HuH-7.5 (cell line): ENCODE measurements at places on chromosomes 3 and 15.
A peak's percentile ranks its signal among the peaks of the same experiment; 100 is the strongest.

DNA sequence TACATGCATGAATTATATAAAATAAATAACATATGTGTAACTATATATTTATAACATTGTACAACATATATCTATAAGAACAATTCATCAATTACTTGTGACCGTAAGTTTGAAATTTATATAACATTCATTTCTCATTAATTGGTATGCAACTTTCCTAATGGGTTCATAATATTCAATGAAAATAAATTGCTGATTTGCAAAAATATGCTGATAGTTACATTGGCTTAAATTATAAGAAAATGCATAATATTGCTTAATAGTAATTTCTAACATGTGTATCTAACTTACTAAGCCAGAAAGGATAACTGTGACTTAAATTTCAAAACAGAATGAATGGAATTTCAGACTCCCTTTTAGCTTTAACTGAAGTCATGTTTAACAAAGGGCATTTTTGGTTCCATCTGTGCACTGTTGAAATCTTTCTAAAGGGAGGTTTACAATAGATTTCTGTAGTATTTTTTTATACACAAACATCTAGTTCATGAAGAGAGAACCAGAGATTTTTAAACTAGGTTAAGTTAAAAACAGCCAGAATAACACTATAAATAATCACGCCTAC is 310.9 kb downstream of the TBC1D5 start:
- no peak for DNase-seq

GRCh38 chr3:42961633-42962032 is 17.5 kb upstream of the GASK1A start:
- DNase-seq, result peak; percentile 23

- DNase-seq, result no peak
These were observed 351.8 kb downstream of the GABRB3 start for GRCh38 chr15:26421065-26421464.

GRCh38 chr3:72113564-72113963 is 328.6 kb upstream of the PROK2 start:
- no peak for DNase-seq

DNA sequence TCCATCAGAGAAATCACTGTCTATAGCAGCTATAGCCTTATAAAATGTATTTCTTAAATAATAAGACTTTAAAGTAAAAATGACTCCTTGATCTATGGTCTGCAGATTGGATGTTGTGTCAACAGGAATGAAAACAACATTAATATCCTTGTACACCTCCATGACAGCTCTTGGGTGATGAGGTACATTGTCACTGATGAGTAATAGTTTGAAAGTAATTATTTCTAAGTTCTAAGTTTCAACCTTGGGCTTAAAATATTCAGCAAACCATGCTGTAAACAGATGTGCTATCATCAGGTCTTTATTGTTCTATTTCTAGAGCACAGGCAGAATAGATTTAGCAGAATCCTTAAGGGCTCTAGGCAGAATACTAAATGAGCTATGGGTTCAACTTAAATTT is 568.2 kb upstream of the BCHE start:
- DNase-seq, result no peak

- DNase-seq, result no peak
These were observed 27.6 kb downstream of the ANP32A start for GRCh38 chr15:68792901-68793766.

GRCh38 chr3:126083511-126083912 is 412 bp downstream of the SLC41A3 start:
- peak; percentile 66 for DNase-seq

DNA sequence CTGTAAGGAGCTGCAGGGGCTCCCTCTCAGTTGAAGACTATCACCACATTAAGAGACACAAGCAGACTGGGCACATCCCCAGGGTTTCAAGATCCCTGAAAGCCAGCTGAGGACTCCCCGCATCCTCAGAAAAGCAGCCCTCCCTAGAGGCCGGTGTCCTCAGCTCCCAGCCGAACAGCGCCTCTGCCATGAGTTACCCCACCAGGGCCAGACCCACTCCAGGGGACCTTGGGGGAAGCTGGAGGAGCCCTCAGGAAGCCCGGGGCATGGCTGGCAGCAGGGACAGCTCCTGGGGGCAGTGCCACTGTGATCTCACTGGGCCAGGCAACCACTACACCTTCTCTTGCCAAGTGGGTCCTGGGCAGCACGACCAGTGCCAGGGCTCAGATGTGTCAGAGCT is 8.1 kb downstream of the KLF15 start:
- no peak for DNase-seq

GRCh38 chr3:5022966-5023776 is 43.9 kb downstream of the BHLHE40 start:
- peak; percentile 43 for DNase-seq

DNA sequence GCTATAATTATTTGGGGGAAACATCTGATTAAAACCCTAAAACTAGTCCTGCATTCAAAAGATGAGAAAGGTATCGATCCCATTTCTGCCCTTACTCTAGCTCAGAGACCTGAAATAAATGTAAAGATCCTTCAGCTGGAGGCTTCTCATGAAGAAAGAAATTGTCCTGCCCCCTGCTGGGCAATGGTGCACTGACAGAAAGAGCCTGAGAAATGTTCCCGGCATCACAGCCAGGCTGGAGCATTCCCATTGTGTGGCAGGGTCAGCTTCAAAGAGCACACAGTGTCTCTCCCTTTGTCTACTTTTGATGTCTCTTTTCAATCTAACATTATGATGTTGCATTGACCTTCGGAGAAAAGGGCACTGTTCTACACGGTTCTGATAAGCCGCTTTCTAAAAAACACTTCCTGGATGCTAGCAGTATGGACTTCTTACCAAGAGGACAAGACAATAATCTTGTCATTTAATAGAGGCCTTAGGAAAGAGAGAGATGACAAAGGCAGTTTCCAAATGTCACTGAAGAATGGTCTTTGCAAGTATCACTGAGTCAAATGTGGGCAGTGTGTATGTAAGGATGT is 287.5 kb downstream of the MAGI1 start:
- DNase-seq, result no peak

DNA sequence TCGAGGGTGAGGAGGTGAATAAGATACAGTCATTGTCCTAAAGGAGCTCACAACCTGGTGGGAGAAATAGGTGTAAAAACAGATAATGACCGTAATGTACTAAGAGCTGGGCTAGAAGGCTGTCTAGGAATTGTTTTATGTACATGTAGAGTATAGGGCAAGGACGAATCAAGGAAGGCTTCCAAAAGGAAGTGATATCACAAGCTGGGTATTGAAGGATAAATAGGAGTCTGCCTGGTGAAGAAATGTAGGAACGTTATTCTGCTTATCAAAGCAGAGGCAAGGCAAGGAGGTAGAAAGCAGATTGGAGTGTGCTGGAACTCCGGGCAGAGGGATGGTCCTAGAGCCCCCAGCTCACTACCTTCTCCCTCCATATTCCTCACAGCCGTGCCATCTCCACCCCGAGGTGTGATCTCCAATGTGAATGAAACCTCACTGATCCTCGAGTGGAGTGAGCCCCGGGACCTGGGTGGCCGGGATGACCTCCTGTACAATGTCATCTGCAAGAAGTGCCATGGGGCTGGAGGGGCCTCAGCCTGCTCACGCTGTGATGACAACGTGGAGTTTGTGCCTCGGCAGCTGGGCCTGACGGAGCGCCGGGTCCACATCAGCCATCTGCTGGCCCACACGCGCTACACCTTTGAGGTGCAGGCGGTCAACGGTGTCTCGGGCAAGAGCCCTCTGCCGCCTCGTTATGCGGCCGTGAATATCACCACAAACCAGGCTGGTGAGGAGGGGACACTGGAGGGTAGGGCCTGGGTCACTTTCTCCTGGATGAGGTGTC is 15.1 kb downstream of the EPHB3 start:
- no peak for DNase-seq

GRCh38 chr15:97623091-97623661 is 337.3 kb upstream of the ARRDC4 start:
- DNase-seq, result no peak

- no peak for DNase-seq
These were observed 131.3 kb downstream of the STT3B start for GRCh38 chr3:31664031-31664430.

DNA sequence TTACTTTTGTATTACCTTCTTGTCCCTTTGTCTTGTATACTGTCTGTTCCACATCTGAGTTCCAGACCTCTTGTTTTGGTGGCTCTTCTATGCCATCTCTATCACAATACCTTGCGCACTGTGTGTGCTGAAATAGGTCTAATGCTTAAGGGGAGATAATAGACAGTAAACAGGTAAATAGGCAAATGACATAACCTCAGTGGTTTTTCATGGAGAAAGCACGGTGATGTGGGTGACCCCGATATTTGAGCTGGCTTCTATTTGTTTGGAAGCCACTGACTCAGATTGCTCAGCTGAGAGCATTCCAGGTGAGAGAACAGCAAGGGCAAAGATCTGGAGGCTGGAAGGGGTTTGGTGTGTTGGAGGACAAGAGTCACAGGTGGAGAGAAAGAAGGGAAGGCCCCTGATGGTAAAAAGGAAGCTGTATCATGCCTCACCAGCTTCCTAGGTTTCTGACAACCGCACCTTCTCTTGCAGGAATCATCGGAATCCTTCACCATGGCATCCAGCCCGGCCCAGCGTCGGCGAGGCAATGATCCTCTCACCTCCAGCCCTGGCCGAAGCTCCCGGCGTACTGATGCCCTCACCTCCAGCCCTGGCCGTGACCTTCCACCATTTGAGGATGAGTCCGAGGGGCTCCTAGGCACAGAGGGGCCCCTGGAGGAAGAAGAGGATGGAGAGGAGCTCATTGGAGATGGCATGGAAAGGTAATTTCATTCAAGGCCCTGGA is 795 bp downstream of the MCM2 start:
- DNase-seq, result peak; percentile 28

GRCh38 chr3:69442771-69443311 is 57.0 kb upstream of the FRMD4B start:
- DNase-seq, result no peak

DNA sequence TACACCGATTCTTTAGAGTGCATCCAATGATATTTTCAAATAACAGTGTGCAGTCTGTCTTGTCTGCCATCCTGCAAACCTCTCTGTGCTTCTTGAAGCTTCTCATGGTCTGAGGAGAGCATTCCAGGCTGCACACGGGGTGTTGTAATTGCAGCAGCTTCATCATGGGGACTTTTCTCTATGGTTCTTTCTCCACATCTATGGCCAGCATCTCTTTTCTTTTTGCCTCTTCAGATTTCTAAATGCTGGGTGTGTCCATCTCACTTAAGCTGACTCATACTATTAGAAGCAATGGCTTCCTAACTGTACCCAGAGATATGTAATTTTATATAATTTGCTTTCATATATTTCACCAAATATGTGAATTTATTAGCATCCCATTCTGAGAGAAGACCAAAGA is 63.8 kb upstream of the EPHB3 start:
- DNase-seq, result no peak

DNA sequence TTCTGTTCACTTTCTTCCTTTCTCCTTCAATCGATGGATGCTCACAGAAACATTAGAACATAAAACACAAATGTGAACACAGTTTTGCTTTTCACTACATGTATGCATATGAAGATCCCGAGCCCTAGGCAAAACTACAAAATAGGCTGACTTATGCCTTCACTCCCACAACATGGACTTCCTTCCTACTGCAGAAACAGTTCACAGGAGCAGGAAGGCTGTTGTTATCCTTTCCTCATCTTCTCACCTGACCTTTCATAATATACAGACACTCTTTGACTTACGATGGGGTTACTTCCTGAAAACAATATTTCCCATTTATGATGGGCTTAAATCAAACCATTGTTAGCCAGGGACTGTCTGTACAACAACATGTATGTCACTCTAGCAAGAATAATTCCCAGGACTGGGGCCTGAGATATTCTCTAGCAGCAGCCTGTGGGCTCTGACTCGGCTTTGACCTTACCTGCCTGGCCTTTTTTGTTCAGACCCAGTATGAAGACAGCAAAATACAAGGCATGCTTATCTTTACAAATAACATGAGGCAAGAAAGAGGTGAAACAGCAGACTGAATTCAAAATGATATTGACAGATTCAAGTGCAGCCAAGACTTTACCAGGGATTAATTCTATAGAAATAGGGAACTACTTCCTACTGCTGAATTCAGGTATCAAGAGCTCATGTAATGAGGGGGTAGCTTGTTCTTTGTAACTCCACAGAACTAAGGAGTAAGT is 51.8 kb upstream of the PLXND1 start:
- DNase-seq, result no peak

GRCh38 chr3:12300137-12300536 is 11.3 kb downstream of the PPARG start:
- DNase-seq, result no peak

DNA sequence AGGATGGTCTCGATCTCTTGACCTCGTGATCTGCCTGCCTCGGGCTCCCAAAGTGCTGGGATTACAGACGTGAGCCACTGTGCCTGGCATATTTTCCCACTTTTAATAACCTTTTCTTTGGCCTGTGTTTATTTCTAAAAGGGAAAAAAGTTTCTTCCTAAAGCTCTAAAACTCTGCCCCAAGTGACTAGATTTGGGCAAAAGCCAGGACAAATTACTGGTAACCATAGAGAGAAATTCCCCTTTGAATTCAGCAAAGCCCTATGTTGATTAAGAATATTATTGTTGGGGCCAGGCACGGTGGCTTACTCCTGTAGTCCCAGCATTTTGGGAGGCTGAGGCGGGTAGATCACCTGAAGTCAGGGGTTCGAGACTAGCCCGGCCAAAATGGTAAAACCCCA is 11.5 kb upstream of the TRPM7 start:
- DNase-seq, result no peak

DNA sequence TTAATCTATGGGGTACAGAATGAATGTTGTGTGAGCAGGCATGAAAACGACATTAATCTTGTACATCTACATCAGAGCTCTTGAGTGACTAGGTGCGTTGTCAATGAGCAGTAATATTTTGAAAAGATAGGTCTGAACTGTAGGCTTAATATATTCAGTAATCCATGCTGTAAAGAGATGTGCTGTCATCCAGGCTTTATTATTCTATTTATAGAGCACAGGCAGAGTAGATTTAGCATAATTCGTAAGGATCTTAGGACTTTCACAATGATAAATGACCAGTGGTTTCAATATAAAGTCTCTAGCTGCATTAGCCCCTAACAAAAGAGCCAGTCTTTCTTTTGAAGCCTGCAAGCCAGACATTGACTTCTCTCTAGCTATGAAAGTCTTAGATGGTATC is 43.0 kb downstream of the NLGN1 start:
- DNase-seq, result no peak

- DNase-seq, result no peak
These were observed 108.8 kb upstream of the PTPRG start for GRCh38 chr3:61452535-61453090.

DNA sequence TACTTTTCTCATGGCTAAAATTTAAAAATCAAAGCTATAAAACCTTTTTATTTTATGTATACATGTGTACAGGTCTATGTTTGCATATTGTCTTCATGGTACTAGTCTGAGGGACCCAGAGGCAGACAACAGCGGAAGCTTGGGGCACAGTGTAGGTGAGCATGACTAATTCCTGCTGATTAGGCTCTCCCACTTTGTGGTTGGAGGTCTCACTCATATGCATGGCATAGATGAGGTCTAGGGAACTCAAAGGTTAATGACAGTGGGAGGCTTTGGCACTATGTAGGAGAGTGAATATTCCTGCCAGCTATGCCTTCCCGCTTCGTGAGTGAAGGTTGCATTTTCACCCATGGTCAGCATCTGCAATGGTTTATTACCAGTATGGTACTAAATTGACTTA is 47.5 kb upstream of the AADACL2 start:
- no peak for DNase-seq
